ENCODE measurements at places on chromosomes 2 and 18. TPM values are rescaled to one million over a fixed set of nuclear protein-coding genes. Genes with fewer than 3 reads are reported as not detected.

DNA sequence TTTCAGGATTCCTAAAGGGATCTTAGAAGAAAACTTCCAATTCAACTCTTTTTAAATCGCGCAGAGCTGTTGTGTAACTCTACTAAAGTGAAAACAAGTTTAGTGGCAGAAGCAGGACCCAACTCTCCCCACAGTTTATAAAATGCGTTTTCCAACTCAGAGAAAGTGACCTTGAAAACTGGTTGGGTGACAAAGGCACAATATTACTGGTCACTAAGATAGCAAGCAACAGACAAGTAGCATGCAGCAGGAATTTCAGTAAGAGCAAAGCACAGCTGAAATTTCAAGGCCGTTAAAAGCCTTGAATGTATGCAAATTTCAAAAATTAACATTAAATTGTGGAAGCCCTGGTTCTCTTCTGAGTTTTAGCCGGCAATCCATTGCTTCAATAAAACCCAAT lies 66.9 kb downstream of the STK39 start:
- peaks cover 37% of the 10 kb centered on the region for H3K4me1 ChIP-seq
- no peaks in the 10 kb centered on the region for H3K27me3 ChIP-seq
- no peak overlapping the region for H3K27ac ChIP-seq
- DNase-seq, result no peak
- H3K36me3 ChIP-seq, result no peaks in the 10 kb centered on the region

- no peaks in the 10 kb centered on the region for H3K27me3 ChIP-seq
- no peaks in the 10 kb centered on the region for H3K36me3 ChIP-seq
- H3K4me1 ChIP-seq, result no peaks in the 10 kb centered on the region
- H3K4me3 ChIP-seq, result no peak overlapping the region
Measured at GRCh38 chr2:124884315-124884714, 859.2 kb downstream of the CNTNAP5 start.

- H3K4me1 ChIP-seq, result no peaks in the 10 kb centered on the region
- H3K36me3 ChIP-seq, result no peaks in the 10 kb centered on the region
- H3K27ac ChIP-seq, result no peak overlapping the region
- DNase-seq, result no peak
- H3K4me3 ChIP-seq, result no peak overlapping the region
- H3K27me3 ChIP-seq, result peaks cover 23% of the 10 kb centered on the region
Measured at GRCh38 chr18:10419420-10420103, 34.9 kb upstream of the APCDD1 start.

CNOT9 gene
- total RNA-seq, result 72.8 TPM

DNA sequence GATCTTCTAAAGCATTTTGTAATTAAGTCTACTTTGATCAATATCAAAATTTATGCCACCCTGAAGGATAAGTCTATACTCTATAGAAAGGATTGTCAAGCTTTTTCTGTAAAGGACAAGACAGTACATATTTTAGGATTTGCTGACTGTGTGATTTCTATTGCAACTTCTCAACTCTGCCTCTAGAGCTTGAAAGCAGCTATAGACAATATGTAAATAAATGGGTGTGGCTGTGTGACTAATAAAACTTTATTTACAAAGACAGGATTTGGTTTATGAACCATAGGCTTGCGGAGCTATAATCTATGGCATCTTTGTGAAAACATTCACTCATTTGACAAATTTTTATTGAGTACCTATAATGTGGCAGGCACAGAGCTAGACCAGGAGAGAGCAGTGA lies 18.4 kb downstream of the UPP2 start:
- peaks cover 33% of the 10 kb centered on the region for H3K27me3 ChIP-seq
- no peak for DNase-seq
- H3K27ac ChIP-seq, result no peak overlapping the region
- no peak overlapping the region for H3K4me3 ChIP-seq

TDRD15 gene
- 0.13 TPM for total RNA-seq

DNA sequence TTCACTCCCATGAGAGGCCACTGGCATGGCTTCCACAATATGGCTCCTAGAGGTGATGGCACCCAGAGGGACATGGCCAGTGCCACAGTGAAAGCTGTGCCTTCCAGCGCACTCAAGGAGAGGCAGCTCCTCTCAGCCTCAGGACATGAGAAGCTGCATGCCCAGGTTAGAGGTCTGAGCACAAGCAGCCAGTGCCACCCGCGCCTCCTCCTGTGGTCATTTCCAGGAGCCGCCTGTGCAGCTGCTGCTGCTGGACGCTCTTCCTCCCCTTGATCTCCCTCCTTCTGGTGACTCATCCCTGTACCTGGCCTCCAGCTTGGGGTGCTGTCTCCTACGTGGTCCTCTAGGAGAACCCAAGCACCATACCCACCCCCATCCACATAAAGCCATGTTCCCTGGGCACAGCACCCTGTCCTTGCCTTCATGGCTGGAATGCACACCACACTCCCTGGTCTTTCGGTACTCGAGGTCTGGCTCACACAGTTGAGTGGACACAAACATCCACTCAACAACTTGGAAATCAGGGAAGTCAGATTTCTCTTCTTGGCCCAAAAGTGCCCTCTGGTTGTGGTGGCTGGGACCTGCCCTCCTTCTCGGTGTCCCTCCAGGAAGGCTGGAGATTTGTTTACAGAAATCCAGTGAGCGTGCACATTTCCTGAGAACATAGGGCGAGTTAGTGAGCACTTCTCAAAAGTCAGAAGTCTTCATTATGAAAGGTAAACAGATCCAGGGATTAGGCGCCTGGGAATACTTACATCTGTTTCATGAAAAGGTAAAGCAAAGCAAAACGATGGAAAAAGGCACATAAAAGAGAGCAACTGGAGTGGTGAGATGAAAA lies 96.7 kb downstream of the EIPR1 start:
- no peaks in the 10 kb centered on the region for H3K27me3 ChIP-seq
- no peak overlapping the region for H3K4me3 ChIP-seq
- peaks cover 5% of the 10 kb centered on the region for H3K4me1 ChIP-seq
- peaks cover 5% of the 10 kb centered on the region for H3K36me3 ChIP-seq
- peak overlapping the region; percentile 11 for H3K27ac ChIP-seq

IL18RAP gene
- total RNA-seq, result 8.8 TPM

DNA sequence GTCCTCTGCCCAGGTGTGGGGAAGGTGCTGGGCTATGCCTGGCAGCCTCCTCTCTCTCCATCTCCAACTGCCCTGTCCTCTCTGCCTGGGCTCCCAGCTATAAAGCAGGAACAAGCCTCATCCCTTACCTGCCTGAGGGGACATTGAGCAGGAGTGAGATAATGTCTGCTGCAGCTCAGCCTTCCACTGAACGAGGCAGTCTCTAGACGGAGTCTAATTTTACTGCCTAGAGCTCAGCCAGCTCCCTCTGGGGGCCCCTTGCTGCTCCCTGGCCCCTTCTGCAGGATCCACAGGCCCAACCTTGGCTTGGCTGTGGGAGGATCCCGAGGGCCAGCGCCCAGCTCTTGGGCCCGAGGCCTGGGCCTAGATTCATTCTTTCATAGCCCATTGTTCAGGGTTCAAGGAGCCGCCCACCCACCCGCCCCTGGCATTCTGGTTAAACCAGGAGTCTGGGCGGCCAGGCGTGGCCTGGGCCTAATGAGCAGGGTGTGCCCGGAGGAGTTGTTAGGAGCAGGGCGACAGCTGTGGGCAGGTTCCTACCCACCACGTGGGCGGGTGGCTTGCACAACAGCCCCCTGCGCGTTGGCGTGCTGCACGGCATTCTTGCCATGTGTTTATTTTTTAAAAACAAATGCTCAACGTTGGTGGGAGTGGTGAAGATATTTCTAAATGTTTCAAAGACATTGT lies 44.6 kb downstream of the FOSL2 start:
- no peak overlapping the region for H3K4me3 ChIP-seq
- no peak for DNase-seq
- no peak overlapping the region for H3K27ac ChIP-seq
- H3K36me3 ChIP-seq, result peaks cover 4% of the 10 kb centered on the region
- H3K4me1 ChIP-seq, result peaks cover 2% of the 10 kb centered on the region

EML6 gene
- 4.0 TPM for total RNA-seq

GRCh38 chr2:76464310-76464709 lies 753.6 kb upstream of the GCFC2 start:
- DNase-seq, result no peak
- H3K36me3 ChIP-seq, result no peaks in the 10 kb centered on the region
- H3K27me3 ChIP-seq, result no peaks in the 10 kb centered on the region
- H3K4me1 ChIP-seq, result no peaks in the 10 kb centered on the region
- H3K4me3 ChIP-seq, result no peak overlapping the region

DNA sequence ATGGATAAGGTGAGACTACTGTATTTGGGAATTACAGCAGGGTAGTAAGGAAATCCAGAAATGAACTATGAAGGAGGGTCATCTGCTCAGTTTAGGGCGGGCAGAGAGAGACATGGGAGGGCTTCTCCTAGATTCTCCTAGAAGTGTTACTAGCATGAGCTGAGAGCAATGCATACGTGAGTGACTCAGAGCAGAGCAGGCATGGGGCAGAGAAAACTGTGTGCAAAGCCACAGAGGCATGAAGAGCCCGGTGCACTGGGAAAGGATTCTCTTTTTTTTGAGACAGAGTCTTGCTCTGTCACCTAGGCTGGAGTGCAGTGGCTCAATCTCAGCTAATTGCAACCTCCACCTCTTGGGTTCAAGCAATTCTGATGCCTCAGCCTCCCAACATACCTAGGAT lies 116.2 kb downstream of the SOCS6 start:
- H3K4me1 ChIP-seq, result no peaks in the 10 kb centered on the region
- DNase-seq, result no peak
- no peaks in the 10 kb centered on the region for H3K36me3 ChIP-seq
- no peak overlapping the region for H3K4me3 ChIP-seq
- peaks cover 12% of the 10 kb centered on the region for H3K27me3 ChIP-seq

DNA sequence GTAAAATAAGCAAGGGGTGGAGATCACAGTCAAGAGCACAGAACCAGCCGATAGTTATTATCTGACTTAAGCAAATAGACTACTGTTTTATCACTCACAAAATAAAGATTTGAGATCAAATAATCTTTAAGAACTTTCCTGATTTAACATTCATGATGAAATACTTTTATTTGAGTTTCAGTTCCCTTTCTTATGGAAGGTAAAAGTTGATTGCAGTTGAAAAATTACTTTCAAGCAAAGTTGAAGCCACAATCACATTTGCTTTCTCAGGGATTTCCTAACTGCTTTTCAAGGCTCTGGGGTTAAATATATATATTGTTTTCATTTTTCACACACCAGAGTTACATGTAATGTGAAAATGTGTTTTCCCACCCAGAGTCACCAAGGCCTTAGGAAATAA lies 599.5 kb downstream of the KCNJ3 start:
- no peak overlapping the region for H3K27ac ChIP-seq
- H3K27me3 ChIP-seq, result no peaks in the 10 kb centered on the region
- no peaks in the 10 kb centered on the region for H3K4me1 ChIP-seq
- DNase-seq, result no peak
- no peak overlapping the region for H3K4me3 ChIP-seq

DNA sequence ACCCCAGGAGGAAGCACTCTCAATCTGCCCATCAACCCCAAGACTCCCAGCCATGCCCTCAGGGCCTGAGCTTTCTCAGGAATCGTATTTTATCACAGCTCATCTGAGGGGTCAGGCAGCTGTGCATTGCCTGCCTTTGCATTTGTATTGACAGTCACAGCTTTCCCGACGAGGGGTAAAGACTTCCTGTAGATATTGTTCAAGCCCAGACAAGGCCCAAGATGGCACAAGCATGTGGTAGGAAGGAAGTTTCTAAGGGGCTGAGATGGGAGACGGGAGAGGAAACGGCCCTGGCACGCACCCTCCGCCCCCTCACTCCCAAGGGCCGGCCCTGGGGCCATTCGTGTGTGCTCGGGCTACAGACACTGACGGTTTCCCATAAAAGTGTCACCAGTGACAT lies 34.2 kb upstream of the PRLH start:
- H3K27me3 ChIP-seq, result peaks cover 11% of the 10 kb centered on the region
- no peak overlapping the region for H3K4me3 ChIP-seq
- H3K27ac ChIP-seq, result no peak overlapping the region
- peaks cover 2% of the 10 kb centered on the region for H3K4me1 ChIP-seq

DNA sequence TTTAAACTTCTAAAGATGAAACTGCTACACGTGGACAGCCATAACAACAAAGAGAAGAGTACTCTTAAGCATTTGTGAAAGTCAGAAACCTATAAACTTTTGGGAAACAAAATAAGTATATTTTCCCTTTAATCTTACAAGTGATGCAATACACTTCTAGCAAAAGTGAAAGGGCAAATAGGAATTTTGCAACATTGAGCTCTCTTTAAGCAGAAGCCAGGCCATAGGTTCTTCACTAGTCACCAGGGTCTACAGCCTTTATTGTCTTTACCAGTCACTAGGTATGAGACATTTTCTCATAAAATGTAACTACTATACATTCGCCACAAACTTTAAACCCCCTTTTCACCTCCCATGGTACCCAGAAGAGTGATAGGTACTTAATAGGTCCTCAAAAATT lies 37.5 kb downstream of the SCN1A start:
- no peaks in the 10 kb centered on the region for H3K36me3 ChIP-seq
- H3K4me3 ChIP-seq, result no peak overlapping the region
- DNase-seq, result no peak
- peaks cover 2% of the 10 kb centered on the region for H3K4me1 ChIP-seq
- H3K27ac ChIP-seq, result no peak overlapping the region

GRCh38 chr18:22448238-22448637 lies 30.5 kb upstream of the CTAGE1 start:
- H3K27me3 ChIP-seq, result no peaks in the 10 kb centered on the region
- no peaks in the 10 kb centered on the region for H3K4me1 ChIP-seq
- DNase-seq, result no peak
- H3K36me3 ChIP-seq, result no peaks in the 10 kb centered on the region
- no peak overlapping the region for H3K27ac ChIP-seq
- H3K4me3 ChIP-seq, result no peak overlapping the region

- peaks cover 7% of the 10 kb centered on the region for H3K27me3 ChIP-seq
- no peak overlapping the region for H3K27ac ChIP-seq
- DNase-seq, result no peak
- peaks cover 3% of the 10 kb centered on the region for H3K4me1 ChIP-seq
Measured at GRCh38 chr2:158932131-158932645, 36.3 kb upstream of the TANC1 start.

- no peak for DNase-seq
- no peak overlapping the region for H3K27ac ChIP-seq
- H3K4me3 ChIP-seq, result no peak overlapping the region
- no peaks in the 10 kb centered on the region for H3K27me3 ChIP-seq
- no peaks in the 10 kb centered on the region for H3K36me3 ChIP-seq
Measured at GRCh38 chr2:185695711-185696235, 42.8 kb upstream of the FSIP2 start.

DNA sequence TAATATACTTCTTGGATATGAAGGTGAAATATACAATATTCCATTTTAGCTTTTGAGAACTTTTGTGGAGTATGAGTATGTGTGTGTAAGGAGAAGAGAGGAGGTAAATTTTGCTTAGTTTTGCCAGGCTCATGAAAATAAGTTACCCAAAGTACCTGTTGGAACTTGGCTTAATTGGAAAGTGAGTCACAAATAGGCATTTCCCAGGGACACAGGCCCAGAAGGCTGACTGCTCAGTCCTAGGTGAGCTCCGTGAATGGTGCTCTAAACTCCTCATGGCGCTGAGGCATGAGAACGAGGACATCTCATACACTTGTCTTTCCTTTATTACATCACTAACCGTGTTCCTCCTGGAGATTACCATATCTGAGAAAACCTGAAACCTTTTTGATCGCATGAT lies 148.5 kb upstream of the RAB12 start:
- no peaks in the 10 kb centered on the region for H3K36me3 ChIP-seq
- H3K27ac ChIP-seq, result no peak overlapping the region
- no peak overlapping the region for H3K4me3 ChIP-seq
- DNase-seq, result no peak

Measured in T-helper 17 cell (primary cell).